ENCODE measurements at places on chromosomes 13 and 19.

- ATAC-seq = no peak
Observed at GRCh38 chr13:99473515-99473914, 27.8 kb upstream of the TM9SF2 start.

- ATAC-seq = peak; percentile 51
Observed at GRCh38 chr19:41997121-41997850, 3.3 kb upstream of the ATP1A3 start.

DNA sequence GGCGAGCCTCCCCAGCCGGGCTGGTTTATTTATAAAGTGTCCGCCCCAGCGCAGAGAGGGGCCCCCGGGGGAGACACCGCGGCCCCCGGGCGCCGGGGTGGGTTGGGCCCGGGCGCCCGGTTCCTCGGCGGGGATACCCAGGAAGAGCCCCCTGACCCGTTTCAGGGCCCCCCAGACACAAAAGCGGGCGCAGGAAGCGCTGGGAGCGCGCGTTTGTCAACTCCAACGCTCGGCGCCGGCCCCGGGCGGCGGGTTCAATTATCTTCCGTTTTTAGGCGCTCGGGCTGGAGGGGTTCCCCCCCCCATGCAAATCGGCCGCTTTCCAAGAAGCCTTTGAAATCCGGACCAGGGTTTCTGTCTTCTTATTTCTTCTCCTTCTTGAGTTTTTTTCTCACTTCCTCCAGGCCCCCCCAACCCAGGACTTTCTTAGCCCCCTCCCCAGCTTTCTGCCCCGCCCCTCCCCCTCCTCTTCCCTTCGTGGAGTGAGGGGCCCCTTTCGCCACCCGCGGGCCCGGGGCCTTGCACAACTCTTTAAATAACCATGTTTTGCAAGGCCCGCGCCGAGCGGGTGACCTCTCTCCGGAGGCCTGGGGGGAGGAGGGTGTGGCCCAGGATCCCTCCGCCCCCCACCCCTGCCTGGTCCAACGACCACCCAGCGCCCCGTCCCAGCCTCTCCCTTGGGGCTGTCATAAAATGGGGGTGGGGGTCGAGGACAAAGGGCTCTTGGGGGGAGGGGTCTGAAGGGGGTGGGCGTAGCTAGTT lies 935 bp downstream of the ARID3A start:
- peak; percentile 7 for ATAC-seq

DNA sequence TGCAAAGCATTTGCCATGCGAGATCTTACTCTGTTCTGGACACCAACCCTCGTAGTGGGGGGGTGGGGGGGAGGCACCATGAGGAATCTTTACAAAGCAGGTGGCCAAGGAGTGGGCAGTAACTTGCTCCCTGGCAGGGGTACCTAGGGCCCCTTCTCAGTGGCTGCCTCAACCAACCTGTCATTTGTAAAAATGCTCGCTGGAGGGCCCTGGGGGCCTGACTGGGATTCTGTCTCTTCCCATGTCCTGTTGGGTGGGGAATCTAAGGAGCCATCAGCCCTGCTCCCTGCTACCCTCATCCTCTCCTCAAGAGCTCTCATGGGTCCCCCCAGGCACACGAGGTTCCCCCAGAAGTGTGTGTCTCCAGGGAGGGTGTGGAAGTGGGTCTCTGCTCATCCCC lies 1.5 kb downstream of the KCNN1 start:
- no peak for ATAC-seq

DNA sequence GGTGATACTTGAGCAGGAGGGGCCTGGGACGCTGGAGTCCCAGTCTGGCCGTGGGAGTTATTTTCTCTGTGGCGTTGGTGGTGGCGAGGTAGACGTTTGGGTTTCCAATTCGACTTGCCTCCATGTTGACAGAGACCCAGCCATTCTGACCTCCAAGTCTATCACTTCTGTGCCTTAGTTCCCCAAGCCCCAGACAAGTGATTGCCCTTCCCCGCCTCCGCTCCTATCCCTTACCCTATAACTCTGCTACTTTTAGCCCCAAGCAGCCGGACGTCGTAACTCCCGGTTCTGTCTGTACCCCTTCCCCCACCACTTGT lies 549 bp downstream of the TIMM50 start:
- ATAC-seq = peak; percentile 9
